ENCODE measurements at places on chromosomes 4 and X. TPM values are rescaled to one million over a fixed set of nuclear protein-coding genes. Genes with fewer than 3 reads are reported as not detected.

- no peak for DNase-seq
Observed at GRCh38 chr4:73451404-73451803, 15.4 kb downstream of the AFP start.

- peak; percentile 32 for DNase-seq
Observed at GRCh38 chrX:47483306-47484268, 565 bp upstream of the ZNF41 start.

GRCh38 chr4:142875117-142875516 lies 29.0 kb upstream of the INPP4B start:
- no peak for DNase-seq

The RTL9 gene
- 0.08 TPM for total RNA-seq

The BEX4 gene
- 3.7 TPM for total RNA-seq

The KDR gene
- 8.4 TPM for total RNA-seq

All from psoas muscle (tissue), 8 donors.